ENCODE measurements at places on chromosomes 12 and 14.
A peak's percentile ranks its signal among the peaks of the same experiment; 100 is the strongest.

GRCh38 chr14:58002618-58003017, 136.7 kb upstream of the SLC35F4 start:
- DNase-seq, result no peak

- DNase-seq, result no peak
Observed at GRCh38 chr12:46360908-46361666, 11.5 kb downstream of the SLC38A2 start.

- DNase-seq, result peak; percentile 39
Observed at GRCh38 chr12:48197549-48197970, 5.5 kb downstream of the OR10AD1 start.

GRCh38 chr14:100348784-100349685, 25.9 kb downstream of the SLC25A47 start:
- DNase-seq, result no peak

DNA sequence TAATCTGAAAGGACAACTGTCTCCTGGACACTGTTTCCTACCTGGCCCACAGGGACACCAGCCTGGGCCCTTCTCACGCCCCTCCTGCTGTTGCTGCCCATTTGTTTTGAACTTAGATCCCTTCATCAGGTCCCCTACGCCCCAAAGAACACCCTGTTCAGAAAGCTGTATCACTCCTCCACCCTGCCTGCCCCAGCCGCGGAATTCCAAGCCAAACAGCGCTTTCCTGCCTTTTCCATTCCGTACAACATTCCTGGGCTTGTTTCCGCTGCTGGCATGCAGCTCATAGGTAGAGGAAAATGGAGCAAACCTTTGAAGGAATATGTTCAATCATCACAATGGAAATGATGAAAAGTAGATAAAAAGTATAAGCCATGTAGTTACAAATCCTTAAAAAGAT, 12.8 kb upstream of the GSG1 start:
- DNase-seq, result no peak

GRCh38 chr14:60220917-60221316, 28.1 kb upstream of the PPM1A start:
- no peak for DNase-seq

All from brain (organoid and tissue), 16 donors.